ENCODE measurements at places on chromosomes 16 and 17.

DNA sequence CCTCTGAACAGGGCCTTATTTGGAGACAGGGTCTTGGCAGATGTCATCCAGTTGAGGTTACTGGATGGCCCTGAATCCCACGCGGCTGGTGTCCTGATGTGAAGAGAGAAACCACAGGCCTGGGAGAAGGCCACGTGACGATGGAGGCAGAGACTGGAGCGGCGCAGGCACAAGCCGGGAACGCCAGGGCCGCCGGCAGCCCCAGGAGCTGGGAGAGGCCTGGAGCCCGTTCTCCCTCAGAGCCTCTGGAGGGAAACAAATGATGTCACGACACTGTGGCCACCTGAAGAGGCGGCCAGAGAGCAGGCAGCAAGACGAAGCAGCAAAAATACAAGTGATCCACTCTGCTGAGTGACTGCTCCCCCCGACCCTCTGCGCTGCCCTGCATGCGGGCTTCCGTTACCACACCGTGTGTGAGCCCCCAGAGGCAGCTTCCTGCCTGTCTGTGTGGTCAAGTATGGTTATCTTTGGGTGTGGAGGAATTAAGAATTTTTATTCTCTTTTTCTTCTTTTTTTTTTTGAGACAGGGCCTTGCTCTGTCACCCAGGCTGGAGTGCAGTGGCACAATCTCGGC, 11.6 kb downstream of the CD7 start:
- DNase-seq = no peak

- DNase-seq = no peak
Observed at GRCh38 chr17:9427465-9428315, 147.9 kb downstream of the STX8 start.

GRCh38 chr16:83589576-83589975, 218.2 kb upstream of the HSBP1 start:
- no peak for DNase-seq

GRCh38 chr17:35998756-35999155, 2.6 kb downstream of the CCL15 start:
- no peak for DNase-seq

DNA sequence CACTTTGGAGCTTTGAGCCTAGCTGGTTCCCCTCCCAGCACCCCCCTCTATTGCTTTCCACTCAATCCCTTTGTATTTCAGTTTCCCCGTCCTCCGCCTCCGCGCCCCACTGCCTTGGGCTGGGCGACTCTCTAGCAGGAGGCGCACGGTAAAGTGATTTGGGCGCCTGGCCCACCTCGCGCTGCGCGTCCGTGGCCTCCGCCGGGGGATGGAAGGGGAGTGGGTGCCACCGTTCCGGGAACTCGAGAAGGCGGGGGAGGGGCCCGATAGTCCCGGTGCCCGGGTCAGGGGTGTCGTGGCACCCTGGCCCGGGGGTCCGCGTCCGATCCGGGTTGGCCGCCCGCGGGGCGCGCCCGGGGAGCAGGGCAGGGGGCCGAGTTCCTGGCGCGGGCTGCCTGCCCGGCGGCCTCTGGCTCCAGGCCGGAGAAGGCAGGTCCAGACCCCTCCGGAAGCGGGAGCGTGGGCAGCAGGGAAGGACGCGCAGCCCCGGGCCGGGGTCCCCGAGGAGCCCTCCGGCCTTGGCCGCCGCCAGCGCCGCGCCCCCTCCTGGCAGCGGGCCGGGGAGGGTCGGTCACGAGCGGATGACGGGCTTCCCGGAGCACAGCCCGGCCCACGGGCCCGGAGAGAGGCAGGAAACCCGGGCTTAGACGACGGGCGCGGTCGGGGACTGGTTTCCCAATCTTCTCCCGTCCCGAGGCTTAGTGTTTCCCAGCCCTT, 15.8 kb downstream of the MEOX1 start:
- peak; percentile 88 for DNase-seq

GRCh38 chr17:75075597-75076336, 12.0 kb upstream of the SLC16A5 start:
- no peak for DNase-seq

DNA sequence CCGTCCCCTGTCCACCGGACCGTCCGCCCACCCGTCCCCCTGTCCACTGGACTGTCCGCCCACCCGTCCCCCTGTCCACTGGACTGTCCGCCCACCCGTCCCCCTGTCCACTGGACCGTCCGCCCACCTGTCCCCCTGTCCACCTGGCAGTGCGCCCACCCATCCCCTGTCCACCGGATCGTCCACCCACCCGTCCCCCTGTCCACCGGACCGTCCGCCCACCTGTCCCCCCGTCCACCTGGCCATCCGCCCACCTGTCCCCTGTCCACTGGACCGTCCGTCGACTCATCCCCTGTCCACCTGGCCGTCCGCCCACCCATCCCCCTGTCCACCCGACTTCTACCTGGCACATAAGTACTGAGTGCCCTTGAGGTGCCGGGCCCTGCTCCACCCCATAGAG, 76.6 kb downstream of the LMF1 start:
- no peak for DNase-seq

- peak; percentile 27 for DNase-seq
Observed at GRCh38 chr16:10880594-10881452, 3.8 kb downstream of the CIITA start.

GRCh38 chr17:35169835-35170363, 22.3 kb downstream of the UNC45B start:
- no peak for DNase-seq

GRCh38 chr17:54883939-54884338, 16.7 kb upstream of the TOM1L1 start:
- DNase-seq = no peak

- no peak for DNase-seq
Observed at GRCh38 chr17:82684228-82684841, 14.2 kb downstream of the RAB40B start.

- no peak for DNase-seq
Observed at GRCh38 chr16:78729687-78730086, 630.2 kb downstream of the WWOX start.

GRCh38 chr17:60506312-60506711, 19.7 kb downstream of the APPBP2 start:
- no peak for DNase-seq

DNA sequence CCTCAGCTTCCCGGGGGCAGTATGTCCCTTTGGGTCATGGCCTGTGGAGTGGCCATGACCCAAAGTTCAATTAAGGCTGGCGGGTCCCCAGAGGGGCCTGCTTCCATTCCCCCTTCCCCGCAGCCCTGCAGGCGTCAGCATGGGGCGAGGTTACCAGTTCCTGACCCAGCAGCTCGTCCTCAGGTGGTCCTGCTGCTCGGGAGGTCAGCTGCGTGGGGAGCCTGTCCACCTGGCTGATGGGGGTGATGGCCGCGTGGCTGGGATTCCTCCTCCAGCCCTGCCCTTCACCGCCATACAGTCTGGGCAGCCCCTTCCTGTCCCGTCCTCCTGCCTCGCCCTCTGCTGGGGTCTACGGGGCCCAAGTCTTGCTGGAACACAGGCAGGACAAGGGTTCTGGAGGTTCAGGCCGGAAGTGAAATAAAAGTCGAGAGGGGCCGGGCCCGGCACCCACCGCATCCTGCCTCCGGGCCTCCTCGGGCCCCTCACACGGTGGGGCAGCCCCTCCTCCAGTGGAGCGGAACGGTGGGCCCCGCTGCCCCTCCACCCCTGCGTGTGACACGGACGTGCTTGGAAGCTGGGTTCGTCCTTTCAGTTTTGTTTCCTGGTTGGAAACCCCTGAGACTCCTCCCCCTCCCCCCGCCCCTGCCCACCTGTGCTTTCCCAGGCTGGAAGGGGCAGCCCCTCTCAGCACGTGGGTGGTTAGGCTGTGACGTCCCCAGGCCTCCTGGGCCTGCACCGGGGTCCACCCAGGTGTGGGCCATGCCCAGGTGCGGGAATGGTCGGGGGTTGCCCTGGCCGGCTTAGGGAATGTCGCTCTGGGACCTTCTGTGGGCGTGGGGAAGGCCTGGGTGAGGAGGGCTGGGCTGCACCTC, 6.8 kb downstream of the UBALD2 start:
- DNase-seq = no peak

- DNase-seq = no peak
Observed at GRCh38 chr17:55749985-55750384, 866 bp upstream of the PCTP start.

GRCh38 chr17:60671482-60671881, 6.2 kb upstream of the BCAS3 start:
- no peak for DNase-seq

DNA sequence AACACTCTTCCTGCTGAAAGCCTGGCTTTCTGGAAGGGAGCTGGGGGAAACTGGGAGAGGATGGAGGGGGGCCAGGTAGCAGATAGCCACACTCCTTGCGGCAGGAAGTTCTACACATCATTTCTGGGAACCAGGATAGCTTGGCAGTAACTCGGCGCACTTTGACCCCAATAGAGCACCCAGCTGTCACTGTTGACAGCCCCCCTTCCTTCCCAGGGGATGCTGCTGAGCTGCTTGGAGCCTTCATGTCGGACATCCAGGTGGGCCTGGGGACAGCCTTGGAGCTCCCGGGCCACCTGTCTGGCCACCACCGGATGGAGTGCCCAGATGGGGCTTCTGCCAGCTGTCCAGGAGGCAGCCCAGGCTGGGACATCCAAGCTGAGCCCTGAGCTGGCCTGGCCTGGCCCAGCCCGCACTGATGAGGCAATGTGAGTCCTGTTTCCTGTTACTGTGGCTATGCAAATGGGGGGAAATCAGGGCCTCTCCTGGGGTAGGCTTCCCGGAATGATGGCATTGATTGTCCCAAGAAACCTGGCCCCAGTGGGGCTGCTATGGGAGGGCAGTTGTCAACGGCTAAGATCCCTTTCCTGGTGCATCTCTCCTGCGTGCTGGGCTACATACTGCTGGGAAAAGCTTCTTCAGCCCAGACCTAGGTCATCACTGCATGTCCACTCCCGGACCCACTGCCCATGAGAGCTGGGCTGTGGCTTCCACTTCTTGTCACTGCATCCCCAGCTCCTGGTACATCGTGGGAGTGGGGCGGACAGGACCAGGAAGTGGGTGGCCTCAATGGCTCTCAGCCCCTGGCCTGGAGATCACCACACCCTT, 50.0 kb downstream of the SOCS1 start:
- no peak for DNase-seq

DNA sequence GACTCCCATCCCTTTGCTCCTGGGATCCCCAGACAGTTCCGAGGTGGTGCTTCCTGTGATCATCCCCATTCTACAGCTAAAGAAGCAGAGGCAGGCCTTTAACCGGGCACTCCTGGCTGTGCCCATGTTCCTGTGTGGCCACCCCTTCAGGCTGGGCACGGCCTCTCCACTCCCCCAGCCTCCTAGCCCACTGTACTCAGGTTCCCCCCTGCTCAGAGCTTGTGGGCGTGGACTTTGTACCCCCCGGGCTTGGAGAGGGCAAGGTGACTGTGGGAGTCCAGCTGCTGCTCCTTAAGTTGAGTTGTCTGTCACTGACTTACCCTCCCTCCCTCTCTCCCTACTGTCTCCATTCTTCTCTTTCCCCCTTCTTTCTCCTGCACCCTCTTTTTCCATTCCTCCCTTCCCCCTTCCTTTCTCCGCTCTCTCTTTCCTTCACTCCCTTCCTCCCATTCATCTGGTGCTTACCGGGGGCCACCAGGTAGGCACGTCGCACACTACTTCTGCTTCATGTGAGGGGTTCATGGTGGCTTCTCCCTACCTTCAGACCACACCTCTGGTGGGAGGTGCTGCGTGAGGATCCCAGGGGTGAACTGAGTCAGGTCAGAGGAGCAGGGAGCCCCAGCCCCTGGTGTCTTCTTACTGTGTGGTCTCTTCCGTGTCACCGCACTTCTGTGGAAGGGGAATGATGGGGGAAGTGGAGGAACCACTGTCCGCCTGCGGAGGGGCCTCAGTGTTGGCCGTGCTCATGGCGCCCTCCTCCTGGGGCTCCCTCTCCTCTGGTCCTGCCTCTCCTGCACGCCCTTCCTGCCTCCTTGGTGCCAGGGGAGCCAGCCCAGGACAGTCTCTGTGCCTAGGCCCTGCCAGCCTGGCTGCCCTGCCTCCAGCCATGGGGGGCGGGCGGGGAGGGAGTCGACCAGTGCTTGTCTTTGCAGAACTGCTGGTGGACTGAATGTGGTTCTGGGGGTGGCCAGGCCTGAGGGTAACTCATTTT, 29.7 kb downstream of the CMIP start:
- DNase-seq = no peak

GRCh38 chr17:67867591-67867990, 42.3 kb downstream of the BPTF start:
- no peak for DNase-seq

DNA sequence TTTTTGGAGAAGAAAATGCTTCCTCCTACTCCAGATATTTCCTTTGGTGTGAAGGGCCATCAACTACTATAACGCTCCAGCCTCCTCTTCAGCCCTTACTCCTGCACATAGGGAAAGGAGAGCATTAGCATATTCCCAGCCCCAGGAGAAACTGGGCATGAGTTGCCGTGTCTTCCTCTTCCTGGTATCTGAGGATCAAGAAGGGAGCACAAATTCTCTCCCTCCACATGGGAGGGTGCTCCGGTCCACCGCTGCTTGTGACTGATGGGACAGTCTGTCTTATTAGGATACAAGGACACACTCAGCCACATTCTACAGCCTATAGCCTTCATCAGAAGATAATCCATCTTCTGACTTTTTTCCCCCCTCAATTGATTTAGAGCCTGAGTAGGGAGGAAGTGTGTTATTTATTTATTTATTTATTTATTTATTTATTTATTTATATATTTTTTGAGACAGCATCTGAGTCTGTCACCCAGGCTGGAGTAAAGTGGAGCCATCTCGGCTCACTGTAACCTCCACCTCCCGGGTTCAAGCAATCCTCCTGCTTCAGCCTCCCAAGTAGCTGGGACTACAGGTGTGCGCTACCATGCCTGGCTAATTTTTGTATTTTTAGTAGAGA, 16.6 kb upstream of the CYB5B start:
- no peak for DNase-seq

DNA sequence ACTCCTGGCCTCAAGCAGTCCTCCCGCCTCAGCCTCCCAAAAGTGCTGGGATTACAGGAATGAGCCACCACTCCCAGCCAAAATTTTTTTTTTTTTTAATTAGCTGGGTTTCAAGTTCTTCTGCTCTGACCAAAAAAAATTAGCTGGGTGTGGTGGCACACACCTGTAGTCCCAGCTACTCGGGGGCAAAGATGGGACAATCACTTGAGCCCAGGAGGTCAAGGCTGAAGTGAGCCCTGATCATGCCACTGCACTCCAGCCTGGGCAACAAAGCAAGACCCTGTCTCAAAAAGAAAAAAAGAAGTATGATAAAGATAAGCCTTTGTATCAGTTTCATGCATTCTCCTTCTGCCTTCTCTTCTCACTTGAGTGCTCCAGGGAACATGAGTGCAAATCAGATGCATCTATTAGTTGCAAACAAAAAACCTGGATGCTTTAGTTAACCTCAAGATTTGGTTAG, 1.9 kb downstream of the NQO1 start:
- DNase-seq = no peak

DNA sequence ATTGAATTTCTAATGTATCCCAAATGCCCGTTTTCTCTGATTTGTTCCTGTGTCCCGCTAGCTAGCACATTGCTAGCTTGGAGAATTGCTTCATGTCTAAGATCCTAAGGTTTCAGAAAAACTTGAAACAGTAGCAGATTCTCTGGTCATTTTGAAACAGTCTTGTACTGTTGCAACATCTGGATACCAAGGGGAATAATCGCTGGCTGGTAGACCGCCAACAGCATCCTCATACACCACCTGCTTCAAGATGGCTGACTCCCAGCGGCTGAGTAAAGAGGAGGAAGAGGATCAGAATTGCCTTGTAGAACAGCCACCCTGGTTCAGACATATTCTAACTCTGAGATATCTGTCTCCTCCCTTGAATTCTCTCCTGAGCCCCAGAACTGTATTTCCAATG, 226.7 kb upstream of the ELAC2 start:
- DNase-seq = no peak

Measured in sigmoid colon (tissue), 7 donors.